KG1 (cell line): ENCODE measurements at places on chromosomes 16 and 17.

DNA sequence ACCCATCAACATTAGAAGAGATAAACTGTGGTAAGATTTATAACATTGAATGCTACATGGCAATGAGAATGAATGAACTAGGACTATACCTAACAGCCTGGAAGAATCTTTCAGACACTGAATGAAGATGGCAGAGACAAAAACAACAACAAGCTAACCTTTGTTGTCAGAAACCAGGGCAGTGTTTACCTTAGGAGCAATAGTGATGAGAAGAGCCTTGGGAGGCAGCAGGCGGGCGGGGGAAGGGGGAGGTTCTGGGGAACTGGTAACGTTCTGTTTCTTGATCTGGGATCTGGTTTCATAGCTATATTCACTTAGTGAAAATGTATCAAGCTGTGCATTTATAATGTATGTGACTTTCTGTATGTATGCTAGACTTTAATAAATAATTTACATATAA lies 139.0 kb upstream of the TNRC6C start:
- no peak for DNase-seq

GRCh38 chr17:27968206-27968732 lies 74.2 kb upstream of the NLK start:
- DNase-seq = no peak

GRCh38 chr17:72121164-72122009 lies 567 bp downstream of the SOX9 start:
- DNase-seq = no peak

- no peak for DNase-seq
Measured at GRCh38 chr17:8685381-8685780, 54.9 kb upstream of the MYH10 start.

DNA sequence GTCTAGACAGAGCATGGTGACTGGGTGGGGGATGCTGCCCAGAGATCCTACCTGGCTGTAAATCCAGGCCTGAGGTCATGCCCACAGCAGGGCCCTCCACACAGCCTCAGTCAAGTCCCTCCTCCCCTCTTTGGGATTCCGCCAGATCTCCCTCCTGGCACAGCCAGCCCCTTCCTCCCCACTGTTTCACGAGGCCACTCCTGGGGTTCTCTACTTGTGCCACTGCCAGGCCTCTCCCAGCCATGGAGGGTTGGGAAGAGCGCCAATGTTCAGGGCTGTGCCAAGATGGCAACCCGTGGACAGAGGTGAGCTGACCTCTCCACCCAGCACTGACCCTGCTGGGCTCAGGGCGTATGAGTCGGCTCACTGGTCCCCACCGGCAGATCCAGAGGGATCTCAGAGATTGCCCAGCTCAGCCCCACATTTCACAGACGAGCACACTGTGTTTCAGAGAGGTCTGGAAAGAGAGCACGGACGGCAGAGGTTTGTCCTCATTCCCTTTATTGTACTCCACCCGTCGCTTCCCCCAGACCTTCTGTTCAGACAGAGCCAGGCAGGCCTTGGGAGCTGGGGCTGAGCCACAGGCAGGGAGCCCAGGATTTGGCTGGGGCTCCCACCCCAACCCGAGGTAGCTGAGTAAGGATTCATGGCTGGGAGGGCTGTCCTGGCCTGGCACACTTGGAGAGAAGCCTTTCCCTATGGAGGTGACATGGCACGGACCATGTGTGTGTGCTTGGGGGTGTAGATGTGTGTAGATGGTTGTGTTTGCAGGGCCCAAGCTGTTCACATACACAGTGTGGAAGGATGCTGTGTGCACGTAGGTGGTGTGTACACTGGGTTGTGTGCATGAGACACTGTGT lies 3.5 kb upstream of the CAMKK1 start:
- DNase-seq = no peak
